ENCODE measurements at places on chromosomes 1 and 21.

- no peak for DNase-seq
Observed at GRCh38 chr1:26839339-26839722, 12.8 kb downstream of the ZDHHC18 start.

DNA sequence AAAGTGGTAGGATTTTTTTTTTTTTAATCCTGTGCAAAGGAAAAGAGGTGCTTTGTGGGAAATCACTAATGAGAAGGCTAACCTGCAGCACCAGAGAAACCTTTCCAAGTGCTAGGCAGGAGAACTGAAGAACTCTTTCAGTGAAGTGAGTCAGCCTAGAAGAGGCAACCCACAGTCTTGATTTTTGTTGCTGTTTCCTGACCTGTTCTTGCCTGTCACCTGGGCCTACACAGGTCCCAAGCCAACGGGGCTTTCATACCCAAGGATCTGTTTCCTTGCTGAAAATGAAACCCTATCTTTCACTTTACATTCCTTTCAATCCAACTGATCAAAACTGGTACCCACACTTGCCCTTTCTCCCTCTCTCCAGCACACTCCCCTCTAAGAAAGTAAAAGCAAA lies 7.1 kb upstream of the IKBKE start:
- DNase-seq, result no peak

DNA sequence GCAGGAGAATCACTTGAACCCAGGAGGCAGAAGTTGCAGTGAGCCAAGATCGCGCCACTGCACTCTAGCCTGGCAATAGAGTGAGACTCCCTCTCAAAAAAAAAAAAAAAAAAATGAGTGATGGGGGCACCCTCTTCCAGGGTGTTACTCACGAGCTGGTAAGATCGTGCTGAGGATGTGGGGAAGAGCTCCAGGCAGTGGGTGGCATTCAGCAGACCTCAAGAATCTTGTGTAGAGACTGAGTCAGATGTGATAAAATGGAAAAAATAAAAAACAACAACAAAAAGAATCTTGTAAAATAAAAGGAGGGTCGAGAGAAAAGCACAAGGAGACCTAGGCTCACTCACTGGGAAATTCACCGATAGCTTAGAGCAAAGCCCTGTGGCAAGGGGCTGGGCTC lies 38.5 kb downstream of the EPHA2 start:
- DNase-seq, result no peak

- no peak for DNase-seq
Observed at GRCh38 chr21:46118316-46119143, 20.6 kb downstream of the COL6A2 start.

- DNase-seq, result no peak
Observed at GRCh38 chr21:18252256-18252655, 7.6 kb downstream of the CHODL start.

- no peak for DNase-seq
Observed at GRCh38 chr21:38479641-38480525, 18.4 kb downstream of the ERG start.

DNA sequence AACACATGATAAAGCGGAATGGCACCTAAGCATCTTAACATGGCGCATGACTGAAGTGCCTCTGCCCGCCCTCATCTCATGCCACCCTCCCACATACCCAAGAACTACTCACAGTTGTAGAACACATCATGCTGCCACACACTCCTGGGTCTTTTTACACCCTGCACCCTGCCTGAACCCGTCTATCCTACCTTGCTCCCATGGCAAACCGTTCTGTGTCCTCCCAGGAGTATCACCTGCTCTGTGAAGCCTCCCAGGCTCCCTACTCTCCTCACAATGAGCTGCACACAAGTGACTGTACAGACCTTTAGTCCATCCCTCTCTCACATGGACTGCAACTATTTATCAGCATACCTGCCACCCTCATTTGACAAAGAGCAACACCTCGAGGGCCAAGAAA lies 144.0 kb downstream of the TGFBR3 start:
- no peak for DNase-seq

DNA sequence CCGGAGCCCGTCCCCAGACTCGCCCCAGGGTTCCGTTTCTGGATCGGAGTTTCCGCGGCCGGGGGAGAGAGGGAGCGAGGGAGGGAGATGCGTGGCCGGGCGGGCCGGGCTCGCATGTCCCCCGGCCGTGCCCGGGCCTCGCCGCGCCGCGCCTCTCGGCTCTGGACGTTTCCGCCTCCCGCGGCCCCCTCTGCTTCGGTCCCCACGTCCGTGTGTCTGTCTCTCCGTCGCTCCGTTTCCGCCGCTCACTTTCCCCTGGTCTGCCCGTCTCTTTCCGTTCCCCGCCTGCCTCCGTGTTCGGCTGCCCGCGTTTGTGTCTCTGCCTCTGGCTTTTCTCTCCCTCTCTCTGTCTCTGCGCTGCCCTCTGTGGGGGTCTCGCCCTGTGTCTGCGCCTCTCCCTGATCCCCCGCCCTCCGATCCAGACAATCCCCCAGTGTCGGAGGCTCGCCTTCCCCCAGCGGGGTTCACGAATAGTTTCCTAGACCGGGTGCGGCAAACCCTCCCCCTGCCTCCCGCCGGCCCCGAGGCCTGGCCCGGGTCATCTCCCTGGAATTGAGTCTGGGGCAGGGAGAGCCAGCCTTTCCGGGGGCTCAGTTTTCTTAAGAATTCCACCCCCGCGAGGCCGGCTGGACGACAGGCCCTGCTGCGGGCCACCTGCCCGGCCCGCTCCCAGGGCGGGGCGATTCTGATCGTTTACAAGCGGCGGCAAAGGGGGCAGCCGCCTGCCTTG lies 735 bp downstream of the NBL1 start:
- peak; percentile 55 for DNase-seq

- no peak for DNase-seq
Observed at GRCh38 chr1:94731891-94732290, 88.3 kb upstream of the SLC44A3 start.

- peak; percentile 6 for DNase-seq
Observed at GRCh38 chr1:36609241-36610027, 126.7 kb upstream of the CSF3R start.

DNA sequence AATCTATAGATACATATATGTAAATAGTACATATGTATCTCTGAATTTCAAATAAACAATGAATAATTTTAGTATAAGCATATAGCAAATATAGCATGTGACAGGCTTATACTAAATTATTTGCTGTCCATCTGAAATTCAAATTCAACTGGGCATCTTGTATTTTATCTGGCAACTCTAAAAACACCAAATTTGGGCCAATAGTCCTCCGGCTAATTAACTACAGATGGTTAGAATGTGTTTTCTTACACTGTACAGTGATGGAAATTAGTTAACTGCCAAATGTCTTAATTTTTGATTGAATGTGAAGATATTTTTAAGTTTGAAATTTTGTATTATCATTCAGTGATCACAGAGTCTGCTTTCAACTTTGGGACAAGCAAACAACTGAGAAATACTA lies 30.7 kb downstream of the KCNJ15 start:
- no peak for DNase-seq

- DNase-seq, result no peak
Observed at GRCh38 chr21:44442266-44443125, 12.8 kb upstream of the LRRC3 start.

GRCh38 chr1:230301822-230302221 lies 124.3 kb downstream of the PGBD5 start:
- DNase-seq, result no peak

DNA sequence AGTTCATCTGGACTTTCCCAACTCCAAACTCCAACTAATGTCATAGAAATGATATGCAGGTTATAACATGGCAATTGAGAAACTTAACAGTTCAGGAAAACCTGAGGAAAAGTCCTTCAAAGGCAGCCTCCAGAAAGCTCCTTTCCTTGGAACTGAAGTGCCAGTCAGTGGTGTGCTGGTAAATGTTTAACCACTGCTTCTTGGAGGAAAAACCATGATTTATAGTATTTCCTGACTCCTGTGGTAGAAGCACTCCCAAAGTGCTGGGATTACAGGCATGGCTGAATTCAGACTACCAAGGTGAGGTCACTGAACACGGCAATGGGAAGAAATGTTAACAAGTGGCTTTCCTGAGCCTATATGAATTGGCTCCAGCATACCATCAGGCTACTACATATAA lies 26.7 kb upstream of the ZNHIT6 start:
- no peak for DNase-seq

DNA sequence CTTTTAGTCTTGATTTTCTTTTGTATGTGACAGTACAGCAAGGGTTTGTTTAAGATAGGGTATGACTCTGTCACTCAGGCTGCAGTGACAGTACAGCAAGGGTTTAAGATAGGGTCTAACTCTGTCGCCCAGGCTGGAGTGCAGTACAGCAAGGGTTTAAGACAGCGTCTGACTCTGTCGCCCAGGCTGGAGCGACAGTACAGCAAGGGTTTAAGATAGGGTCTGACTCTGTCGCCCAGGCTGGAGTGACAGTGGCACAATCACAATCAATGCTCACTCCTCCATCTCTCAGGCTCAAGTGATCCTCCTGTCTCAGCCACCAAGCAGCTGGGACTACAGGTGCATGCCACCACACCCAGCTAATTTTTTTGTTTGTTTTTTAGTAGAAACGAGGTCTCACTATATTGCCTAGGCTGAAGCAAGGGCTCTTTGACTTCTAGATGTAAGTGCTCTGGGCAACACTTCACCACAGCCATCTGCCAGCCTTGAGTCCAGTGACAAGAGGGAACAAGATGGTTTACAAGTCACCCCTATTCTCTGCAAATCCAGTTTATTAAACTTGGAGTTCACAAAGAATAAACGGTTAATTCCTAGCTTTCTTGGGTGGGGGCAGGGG lies 965 bp upstream of the SH2D5 start:
- no peak for DNase-seq

DNA sequence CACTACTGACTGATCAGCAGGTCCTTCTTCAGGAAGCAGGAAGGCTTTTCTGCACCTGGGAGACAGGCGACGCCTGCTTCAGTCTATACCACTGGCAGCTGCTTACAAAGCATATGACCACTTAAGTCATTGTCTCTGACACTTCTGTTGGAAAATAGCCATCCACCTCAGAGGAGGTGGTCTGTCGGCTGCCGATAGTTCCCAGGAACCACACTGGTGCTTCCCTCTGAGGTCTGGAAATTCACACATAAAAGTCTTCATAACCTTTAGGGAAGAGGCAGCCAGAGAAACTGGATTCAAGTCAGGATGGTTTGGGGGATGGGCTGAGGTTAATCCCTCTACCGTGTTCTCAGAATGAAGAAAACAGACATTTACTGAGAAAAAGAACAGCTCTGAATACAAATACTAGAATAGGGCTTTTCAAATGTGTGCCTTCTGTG lies 15.6 kb upstream of the SRP9 start:
- no peak for DNase-seq

- no peak for DNase-seq
Observed at GRCh38 chr1:11101347-11101746, 1.7 kb upstream of the EXOSC10 start.

DNA sequence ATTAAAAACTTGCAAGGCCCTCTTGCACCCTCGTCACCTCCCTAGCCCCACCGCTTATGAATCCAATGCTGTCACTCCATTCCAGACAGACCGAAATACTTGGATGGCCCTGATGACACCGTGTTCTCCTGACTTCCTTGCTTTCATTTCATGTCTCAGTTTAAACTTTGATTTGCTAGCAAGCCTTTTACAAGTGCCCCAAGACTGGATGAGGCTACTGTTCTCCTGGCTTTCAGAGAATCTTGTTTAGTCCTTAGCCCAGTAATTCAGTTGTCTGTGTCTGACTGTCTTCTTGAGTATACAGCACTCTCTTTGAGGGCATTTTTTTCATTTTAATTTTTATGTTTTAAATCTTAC lies 824 bp upstream of the IFI44L start:
- no peak for DNase-seq

DNA sequence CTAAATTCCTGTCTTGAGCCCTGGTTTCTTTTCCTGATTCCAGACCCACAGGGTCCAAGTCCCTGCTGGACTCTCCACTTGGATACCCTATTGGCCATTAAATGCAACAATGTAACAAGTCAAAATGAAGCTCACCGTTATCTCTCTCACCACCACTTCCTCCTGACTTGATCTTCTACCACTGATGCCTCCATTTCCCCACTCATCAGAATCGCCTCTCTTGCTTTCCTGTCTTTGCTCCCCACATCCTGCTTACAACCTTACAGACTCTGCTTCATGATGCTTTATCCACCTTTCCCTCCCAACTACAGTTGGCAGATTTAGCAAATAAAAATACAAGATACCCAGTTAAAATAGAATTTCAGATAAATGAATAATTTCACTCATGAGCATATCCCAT lies 343.8 kb downstream of the KCNH1 start:
- no peak for DNase-seq

DNA sequence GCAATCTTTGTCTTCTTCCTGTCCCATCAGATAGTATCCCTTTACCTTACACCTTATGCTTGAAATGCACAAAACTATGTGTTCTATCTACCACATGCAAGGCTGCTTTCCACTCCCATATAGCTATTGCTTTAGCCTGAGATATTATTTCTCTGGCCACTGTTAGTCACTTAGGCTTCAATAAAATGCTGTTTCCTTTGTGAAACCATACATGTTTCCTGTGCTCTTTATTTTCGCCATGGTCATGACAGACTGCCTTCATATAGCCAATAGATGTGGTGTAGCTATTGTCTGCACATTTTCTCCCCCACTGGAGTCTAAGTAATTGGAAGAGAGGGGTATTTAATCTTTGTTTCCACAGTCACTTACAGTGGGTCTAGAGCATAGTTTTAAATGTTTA lies 108.4 kb downstream of the GREM2 start:
- DNase-seq, result no peak

DNA sequence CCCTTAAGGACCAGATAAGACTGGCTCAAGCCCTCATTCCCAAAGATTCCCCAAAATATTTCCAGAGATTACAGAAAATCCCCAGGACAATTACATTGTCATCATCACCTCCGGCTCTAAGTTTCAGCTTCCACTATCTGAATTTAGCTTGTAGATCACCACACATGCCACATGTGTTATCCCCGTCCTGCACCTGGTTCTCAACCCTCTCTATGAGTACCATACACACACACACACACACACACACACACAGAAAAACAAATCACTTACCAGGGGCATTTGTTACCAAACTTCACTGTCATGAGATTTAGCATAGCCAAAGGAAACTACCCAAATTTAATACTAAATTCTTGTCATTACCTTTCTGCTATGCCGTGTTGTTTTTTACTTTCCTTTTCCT lies 15.4 kb upstream of the TSPAN1 start:
- DNase-seq, result no peak

- DNase-seq, result no peak
Observed at GRCh38 chr1:143604887-143605286, 366.9 kb downstream of the FAM72C start.

GRCh38 chr1:27314169-27314568 lies 7.8 kb upstream of the TMEM222 start:
- DNase-seq, result no peak

DNA sequence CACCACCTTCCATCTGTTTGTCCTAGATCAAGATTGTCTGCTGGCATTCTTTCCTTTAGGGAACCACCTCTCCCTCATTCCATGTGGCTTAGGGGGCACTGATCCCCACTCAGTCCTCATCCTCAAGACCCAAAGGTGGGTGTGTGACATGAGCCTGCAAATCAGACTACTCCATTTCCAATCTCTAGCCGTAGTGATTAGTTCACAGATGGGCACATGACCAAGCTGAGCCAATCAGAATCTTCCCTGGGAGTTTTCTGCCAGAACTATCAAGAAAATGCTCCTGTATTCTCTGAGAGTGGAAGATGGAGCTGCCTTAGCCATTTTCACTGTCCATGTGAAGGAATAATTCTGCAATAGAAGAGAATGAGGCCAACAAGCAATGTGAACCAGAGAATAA lies 19.3 kb upstream of the PTPRF start:
- DNase-seq, result no peak

GRCh38 chr1:35085421-35085820 lies 6.2 kb downstream of the ZMYM1 start:
- no peak for DNase-seq
